ENCODE measurements at places on chromosomes 1 and 21. TPM values are rescaled to one million over a fixed set of nuclear protein-coding genes. Genes with fewer than 3 reads are reported as not detected.

Gene PARK7
- total RNA-seq = 206 TPM

Gene SIK1
- total RNA-seq = 9.0 TPM

Gene KRTAP21-2
- total RNA-seq = not detected

Gene CSF3R
- total RNA-seq = not detected

Gene GJB5
- total RNA-seq = not detected

Gene ZNF695
- total RNA-seq = 0.59 TPM
